ENCODE measurements at places on chromosomes 6 and 20.
A peak's percentile ranks its signal among the peaks of the same experiment; 100 is the strongest.

GRCh38 chr20:58614984-58615760 lies 35.9 kb upstream of the STX16 start:
- DNase-seq: no peak

- no peak for DNase-seq
These were observed 151.3 kb downstream of the COL9A1 start for GRCh38 chr6:70151616-70152015.

GRCh38 chr20:4656491-4656890 lies 65.2 kb upstream of the PRND start:
- no peak for DNase-seq

GRCh38 chr20:6898928-6899327 lies 131.4 kb downstream of the BMP2 start:
- no peak for DNase-seq

DNA sequence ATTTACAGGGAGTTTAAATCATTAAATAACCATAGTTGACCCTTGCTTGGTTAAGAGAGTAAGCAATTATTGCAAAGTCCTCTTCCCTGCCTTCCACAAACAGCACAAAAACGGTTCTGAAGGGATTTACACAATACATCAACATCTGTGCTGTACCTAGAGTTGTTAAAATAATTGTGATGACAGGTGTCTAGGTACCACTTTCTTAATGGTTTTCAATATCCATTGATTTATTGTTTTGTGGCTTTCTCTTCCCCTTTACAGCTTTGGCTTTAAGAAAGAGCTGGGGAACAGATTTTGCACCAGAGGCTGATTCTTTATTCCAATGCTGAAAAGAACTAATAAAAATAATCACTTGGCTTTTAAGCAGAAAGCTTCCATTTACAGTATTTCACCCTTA lies 598 bp upstream of the SOX4 start:
- DNase-seq: no peak

GRCh38 chr6:52610011-52610410 lies 33.2 kb upstream of the TRAM2 start:
- no peak for DNase-seq

DNA sequence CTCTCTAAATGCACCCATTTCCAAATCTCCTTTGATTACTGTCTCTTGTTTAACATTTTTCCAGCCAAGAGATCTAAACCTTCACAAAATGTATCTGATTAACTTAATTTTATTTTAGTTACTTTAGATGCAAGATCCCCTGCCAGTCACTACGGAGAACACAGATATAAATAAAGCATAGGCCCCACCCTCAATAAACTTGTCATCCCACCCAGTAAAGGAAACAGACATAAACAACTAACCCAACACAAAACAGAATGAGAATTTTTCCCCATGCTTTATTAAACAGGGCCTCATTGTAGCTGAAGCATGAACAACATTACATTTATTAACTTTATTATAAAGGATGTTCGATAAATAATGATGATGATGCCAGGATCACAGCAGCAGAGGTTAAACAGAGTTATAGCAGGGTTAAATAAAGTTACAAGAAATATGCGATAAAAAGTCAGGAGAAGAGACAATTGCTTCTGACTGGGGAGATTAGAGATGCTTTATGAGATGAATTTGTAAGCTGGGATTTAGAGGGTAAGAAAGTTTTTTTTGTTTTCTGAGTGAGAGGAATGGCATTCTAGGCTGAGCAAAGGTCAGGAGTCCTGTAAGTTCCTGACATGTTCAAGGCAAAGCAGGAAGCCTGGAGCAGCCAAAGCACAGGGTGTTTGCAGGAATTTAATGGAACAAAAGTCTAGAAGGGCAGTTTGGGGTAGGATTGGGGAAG lies 41.1 kb downstream of the TFAP2A start:
- no peak for DNase-seq

DNA sequence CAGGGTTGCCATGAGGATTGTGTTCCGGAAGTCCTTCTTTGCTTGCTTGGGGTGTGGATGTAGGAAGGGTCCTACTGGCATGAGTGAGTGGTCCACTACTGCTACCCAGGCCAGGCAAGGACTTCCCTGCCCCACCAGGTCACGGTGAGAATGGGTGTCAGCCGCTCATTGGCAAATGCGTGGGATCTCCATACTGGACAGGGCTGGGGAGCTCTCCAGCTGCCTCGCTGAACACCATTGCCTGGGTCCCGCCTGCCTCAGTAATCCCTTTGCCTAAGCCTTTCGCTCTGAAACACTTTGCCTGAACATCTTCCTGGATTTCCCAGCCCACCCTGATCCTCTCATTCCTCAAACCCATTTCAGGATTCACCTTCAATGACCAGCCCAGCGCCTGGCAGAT lies 59.5 kb downstream of the CTCFL start:
- DNase-seq: no peak

DNA sequence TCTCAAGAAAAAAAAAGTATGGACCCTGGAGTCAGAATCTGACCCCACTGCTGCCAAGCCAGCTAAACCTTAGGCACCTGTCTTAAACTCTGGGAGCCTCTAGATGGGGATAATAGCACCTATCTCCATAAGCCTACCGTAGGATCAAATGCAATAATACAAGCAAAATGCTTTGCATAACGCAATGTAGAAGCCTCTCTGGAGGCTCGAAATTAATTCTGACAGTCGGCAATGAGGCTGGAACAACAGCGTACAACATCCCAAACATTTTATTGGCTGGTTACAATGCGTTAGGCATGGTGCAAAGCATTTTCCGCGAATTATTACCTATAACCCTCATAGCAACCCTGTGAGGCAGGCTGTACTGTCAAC lies 521 bp downstream of the CDK5RAP1 start:
- DNase-seq: no peak

GRCh38 chr20:20664795-20665589 lies 47.5 kb downstream of the RALGAPA2 start:
- peak; percentile 9 for DNase-seq

DNA sequence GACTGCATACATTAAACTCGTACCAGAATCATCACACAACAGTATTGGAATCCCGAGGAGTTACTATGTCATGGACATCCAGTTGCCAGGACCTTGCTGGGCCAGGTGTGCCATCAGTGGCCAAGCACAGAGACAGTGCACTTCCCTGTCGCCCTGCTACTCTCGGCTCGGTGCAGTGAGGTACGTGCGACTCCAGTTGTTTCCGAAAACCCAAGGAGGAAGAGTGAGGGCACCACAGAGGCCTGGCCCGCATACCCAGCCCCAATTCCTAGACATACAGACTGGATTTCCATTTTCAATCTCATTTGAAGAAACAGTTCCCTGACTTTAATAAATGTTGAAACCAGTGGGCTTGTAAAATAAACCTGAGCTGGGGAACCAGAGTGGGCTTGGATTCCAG lies 62.5 kb upstream of the AFDN start:
- DNase-seq: no peak

DNA sequence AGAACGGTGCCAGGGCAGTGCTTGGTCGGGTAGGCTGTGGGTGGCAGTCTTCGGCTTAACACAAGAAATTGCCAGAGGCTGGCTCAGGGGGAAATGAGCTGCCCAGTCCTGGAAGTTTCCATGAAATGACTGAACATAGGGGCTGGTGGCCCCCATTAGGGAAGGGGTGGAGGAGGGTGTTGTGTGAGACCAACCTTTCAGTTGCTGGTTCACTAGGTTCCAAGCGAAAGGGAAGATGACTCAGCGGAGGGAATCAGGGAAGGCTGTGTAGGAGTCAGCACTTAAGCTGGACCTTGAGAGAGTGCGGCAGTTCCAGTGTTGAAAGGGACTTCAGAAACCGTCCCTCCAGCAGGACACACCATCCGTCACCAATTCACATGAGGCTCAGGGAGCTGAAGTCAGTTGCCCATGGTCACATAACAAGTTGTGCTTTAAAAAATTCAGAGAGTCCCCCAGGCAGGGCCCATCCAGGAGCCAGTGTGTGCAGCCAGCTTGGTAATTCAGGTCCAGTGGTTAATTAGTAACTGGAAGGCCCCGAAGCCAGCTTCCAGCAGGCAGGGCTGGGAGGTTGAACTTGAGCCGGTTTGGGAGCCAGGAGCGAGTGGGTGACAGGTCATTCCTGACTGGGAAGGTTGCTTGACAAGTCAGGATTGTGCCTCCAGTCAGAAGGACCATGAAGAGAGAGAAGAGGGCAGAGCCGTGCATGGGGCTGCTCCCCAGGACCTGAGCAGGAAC lies at the start of gene SGK2:
Gene SGK2 (plus strand): TSS at position 616 of the 735 bp plus-strand sequence. CDS start 7,469 bp downstream, outside the sequence.
- no peak for DNase-seq

DNA sequence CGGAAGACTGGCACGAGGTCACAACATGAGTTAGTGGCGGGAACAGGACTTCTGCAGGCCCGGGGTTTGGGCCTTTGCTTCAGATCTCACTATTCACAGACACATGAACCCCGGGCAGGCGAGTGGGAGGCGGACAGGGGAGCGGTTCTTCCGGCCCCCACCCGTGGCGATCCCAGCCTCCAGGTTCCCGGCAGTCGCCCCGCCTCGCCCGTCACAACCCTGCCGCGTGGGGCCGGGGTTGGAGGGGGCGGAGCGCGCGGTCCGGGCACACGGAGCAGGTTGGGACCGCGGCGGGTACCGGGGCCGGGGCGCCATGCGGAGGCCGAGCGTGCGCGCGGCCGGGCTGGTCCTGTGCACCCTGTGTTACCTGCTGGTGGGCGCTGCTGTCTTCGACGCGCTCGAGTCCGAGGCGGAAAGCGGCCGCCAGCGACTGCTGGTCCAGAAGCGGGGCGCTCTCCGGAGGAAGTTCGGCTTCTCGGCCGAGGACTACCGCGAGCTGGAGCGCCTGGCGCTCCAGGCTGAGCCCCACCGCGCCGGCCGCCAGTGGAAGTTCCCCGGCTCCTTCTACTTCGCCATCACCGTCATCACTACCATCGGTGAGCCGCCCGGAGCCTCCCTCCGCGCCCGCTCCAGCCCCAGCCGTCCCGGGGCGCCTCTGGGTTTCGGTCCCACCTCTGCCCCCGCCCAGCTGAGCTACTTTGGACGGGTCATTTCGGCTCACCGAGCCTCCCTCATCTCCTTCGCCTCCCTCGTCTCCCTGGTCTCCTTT lies at the start of gene KCNK15:
Gene KCNK15 (plus strand): TSS at position 268 of the 769 bp plus-strand sequence. CDS start 46 bp downstream, at position 314.
- DNase-seq: peak; percentile 64

DNA sequence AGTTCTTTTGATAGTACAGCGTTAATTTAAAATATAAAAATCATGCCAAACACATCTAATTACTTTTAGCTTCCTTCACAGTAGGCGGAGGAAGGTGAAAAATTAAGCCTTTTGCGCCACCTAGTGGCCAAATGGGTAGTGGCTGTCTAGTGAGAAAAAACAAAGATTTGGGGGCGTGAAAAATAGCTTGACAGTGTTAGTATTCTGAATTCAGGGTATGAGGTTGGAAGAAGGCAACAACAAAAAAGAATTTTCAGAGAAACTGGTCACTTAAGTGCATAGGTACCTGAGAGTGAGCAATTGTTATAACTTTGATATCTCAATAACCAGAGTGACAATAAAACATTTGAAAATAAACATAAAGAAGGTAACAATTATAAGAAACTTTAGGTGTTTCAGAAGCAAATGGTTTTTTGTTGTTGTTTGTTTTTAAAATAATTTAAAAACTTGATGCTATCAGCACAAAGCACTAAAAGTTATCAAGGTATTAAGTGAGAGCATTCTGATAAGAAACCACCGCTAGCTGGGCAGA lies 14.3 kb downstream of the PSMB9 start:
- peak; percentile 92 for DNase-seq

DNA sequence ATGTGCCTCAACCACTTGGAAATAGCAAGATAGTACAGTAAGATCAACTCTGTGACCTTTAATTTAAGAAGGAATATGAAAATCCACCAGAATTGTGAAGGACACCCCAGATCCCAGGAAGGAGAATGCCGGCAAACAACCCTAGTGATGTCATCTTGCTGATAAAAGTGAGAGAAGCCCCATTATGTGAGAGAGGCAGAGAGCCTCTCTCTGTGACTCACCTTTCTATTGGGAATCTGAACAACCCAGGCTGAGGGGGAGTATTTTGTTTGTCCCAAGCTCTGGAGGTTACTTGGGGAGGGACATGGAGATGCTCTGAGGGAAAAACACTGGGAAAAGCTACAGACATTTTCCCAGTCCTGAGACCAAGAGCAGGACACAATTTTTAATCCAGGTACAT lies 188.3 kb upstream of the FERMT1 start:
- no peak for DNase-seq

DNA sequence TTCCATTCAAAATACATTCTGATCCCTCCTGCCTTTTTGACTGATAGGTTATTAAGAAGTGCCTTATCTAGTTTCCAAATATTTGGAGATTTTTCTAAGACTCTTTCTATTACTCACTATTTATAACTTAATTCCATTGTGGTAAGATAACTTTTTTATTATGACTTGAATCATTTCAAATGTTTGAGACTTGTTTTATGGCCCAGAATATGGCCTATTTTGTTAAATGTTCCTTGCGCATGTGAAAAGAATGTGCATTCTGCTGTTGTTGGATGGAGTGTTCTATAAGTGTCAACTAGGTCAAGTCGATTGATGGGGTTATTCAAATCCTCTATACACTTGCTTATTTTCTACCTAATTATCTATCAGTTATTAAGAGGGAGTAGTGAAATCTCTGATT lies 13.1 kb upstream of the TCP11 start:
- no peak for DNase-seq

DNA sequence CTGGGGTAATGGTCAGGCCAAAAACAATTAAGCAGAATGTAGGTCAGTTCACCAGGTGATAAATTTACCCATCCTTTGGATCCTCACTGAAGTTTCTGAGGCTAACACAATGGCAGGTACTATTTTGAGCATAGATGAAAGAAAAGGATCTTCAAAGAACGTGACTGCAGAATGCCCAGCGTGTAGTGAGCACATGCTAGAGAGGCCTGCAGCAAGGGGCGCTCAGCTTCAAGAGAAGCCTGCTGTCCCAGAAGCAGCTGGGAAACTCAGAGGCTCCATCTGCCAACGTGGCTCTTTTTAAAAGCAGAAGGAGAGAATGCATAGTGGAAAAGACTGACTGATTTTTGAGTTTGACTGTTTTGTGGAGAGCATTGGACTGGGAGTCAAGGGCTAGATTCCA lies 57.4 kb downstream of the CD83 start:
- no peak for DNase-seq

- no peak for DNase-seq
These were observed 36.9 kb downstream of the CEBPB start for GRCh38 chr20:50227506-50227905.

DNA sequence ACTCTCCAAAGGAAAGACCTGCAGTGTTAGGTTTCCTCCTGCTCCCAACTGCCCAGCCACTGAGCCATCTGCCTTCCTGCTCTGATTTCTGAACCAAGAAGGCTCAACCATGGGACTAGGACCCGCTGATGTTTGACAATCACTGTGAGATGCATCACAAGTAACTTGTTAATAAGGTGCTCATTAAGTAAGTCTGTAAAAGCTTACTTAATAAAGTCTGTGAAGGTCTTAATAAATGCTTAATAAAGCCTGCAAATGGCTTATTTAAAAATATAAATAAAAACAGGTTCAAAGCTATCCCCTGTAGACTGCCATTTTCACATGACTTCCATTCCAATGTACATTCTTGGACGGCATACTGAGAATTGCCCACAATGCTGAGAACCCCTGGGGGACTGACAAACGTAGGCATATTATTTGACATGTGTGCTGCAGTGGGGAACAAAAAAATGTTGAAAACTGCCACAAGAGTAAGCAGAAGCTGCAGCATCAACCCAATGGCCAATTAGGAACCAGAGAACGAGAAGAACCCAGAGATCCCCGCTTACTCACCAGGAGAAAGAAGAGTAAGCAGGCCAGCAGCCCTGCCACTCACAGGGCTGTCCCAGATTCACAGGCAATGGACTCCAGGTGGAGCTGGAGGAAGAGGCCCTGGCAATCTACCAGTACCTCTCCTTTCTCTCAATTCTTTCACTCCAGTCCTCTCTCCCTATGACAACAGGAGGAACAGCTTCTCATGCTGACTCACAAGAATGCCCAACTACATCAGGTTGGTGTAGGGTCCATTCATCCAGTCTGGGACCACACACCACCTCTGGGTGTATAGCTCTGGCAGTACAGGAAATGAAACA lies 19.5 kb downstream of the KIF13A start:
- DNase-seq: no peak

Data from CD4-positive, alpha-beta T cell treated with Interleukin-6 for 4 hours (primary cell).